GM20000 (cell line): ENCODE measurements at places on chromosomes 6 and 20.

DNA sequence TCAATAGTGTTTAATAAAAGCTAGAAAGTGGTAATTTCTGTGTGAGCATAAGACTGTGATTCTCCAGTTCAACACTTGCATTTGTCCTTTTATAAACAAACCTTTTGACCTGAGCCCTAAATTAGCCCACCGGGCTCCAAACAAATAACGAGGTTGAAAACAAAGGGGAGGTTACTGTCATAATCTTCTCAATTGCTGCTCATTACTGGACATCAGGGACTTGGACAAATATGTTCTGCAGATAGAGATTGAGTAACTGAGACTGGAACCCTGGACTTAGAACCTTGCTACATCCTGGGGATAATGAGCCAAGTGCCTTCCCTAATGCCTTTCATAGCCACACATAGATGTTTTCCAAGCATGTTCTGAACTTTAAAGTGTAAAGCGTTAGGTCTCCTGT lies 84.2 kb upstream of the PCSK2 start:
- no peak for DNase-seq

DNA sequence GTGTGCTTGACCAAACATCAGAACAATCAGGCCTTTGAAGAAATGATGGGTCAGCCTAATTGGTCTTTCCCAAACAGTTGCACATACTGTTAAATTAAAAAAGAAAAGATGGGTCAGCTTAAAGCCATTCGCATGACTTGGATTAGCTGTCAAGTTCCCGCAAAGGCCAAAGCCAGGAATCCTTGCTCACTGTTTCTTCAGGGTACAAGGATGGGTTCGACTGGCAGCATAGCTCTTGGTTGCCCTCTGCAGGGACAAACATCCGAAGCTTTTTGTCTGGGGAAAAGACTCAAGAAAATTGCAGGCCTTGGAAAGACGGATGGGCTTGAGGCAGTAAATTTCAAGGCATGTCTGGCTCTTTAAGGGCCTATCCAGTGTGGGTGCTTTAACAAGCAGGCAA lies 168.0 kb downstream of the HDGFL1 start:
- no peak for DNase-seq

DNA sequence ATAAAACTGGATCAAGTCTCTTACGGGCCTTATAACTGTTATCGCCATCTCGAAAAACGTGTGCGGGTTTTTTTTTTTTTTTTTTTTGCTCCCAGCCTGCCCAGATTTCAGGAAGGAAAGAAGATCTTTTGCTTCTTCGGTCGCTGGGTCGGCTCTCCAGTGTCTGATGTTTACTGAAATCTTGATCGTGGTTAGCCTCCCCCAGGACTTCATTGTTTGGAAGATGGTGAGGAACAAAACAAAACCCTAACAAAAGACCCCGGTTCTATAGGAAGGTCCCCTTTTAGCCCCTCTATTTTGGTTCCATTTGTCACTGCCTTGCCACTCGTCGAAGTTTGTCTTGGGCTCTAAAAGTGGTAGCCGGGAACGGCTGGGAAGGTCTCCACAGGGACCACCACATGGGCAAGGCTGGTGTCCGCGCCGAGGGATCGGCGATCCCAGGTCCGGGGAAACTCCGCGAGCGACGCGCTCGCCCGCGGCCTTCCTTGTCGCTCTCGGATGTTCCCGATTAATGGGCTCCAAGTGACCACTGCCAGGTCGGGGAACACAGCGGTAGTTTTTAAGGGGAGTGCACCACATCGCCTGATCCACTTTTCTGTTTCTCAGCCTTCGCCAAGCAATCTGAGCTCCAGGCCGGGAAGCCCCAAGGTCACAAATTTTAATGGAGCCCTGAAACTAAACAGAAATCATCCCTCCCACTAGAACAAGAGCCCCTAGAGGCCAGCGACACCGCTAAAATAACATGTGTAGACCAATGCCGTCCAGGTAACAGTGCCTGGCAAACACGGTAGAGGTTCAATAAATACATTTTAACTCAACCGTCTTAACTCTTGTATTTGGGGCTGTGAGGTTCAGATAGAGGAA lies 27.0 kb downstream of the TRIM27 start:
- DNase-seq, result peak; percentile 51

DNA sequence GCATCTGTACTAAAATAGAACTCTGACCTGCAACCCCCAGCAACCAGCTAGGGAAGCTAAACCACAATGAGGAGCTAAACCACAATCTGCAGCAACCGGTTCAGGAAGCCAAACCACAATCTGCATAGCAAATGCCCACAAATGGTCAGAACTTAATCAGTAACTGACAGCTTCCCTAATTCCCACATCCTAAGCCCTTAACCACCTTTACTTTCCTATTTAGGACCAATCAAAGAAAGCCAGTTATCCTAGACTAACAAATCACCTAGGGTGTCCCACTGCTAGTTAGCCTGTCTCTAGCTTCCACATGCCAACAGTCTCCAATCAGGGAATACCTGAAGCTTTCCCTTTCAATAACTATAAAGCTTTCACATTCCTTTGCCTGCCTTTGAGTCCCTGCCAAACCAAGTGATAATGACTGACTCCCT lies 424.6 kb upstream of the PTCHD4 start:
- DNase-seq, result no peak

- DNase-seq, result no peak
These were observed 239.9 kb downstream of the TSHZ2 start for GRCh38 chr20:53212018-53212417.

GRCh38 chr6:151494936-151495320 lies 1.1 kb downstream of the CCDC170 start:
- DNase-seq, result no peak
